A549 (cell line): ENCODE measurements at places on chromosomes 7 and 10.

DNA sequence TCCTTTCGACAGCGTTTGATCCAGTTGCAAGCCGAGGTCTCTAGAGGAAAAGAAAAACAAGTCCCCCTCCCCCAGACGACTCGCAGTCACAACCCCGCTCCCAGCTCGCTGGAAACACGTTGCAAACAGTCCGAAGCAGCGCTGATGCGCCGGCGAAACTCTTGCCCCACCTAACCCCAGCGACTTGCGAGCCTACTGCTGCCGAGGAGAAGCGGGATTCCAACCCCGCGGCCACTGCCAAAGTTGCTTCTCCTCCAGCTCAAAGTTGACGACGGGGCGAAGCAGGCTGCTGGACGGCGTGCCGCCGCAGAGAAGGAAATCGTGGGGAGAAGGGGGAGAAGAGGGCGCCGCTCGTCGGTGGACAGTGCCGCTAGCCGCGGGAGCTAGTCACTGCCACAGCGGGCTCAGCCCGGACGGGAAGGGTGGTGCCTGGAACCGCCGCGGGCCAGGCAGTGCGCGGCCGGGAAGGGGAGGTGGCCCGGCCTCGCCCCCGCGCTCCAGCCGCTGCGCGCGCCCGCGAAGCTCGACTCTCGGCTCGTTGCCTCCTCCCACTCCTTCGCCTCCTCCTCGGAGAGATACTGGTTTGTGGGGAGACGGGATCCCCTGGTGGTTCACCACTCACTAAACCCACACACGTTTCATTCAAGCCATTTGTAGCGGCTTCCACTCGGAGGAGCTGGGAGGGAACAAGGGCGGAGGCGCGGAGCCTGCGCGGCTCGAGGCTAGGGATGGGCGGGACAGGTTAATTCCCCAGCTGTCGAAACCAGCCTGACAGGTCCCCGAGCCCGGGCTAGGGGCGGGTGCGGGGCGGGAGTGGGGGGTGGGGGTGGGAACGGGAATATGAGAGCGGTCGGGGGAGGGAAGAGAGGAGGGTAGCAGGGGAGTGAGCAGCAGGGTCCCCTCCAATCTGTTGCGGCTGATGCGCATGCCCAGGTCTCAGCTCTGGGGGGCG, at the start of gene GPR37:
Gene GPR37 (minus strand): TSS at position 392 of the 952 bp plus-strand sequence. CDS start 816 bp downstream, outside the sequence.
- peak; percentile 68 for DNase-seq

DNA sequence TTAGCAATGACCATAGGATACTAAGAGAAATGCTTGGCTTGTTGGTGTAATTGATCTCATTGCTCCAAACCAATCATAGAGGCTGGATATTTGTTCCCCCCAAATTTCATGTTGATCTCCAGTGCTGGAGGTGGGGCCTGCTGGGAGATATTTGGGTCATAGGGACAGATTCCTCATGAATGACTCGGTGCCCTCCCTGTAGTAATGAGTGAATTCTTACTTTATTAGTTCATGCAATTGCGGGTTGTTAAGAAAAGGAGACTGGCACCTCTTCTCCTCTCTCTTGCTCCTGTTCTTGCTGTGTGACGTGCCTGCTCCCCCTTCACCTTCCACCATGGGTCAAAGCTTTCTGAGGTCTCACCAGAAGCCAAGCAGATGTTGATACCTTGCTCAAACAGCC, 630.1 kb downstream of the CALN1 start:
- no peak for DNase-seq

DNA sequence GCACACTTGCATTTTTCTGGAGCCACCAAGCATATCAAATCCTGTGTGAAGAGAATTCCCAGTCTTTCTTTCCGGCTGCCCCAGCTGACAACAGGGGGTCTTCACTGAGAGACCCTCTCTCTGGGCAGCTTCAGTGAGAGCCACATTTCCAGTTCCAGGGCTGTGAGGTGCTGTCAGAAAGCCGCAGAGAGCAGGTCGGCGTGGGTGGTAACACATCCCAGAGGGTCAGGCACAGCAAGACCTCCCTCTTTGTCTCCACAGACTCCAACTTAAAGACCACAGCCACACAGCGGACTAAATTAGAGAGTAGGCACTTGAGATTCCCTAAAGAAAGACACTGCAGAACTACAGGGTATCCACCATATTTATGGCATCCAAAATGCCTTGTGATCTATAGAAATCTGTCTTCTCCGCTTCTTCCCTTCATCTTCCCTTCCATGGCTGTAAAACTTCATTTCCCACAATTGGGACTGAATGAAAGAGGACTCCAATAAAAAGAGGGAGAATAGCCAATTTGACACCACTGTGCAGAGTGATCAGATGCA, 116.0 kb upstream of the C7orf33 start:
- DNase-seq: no peak

DNA sequence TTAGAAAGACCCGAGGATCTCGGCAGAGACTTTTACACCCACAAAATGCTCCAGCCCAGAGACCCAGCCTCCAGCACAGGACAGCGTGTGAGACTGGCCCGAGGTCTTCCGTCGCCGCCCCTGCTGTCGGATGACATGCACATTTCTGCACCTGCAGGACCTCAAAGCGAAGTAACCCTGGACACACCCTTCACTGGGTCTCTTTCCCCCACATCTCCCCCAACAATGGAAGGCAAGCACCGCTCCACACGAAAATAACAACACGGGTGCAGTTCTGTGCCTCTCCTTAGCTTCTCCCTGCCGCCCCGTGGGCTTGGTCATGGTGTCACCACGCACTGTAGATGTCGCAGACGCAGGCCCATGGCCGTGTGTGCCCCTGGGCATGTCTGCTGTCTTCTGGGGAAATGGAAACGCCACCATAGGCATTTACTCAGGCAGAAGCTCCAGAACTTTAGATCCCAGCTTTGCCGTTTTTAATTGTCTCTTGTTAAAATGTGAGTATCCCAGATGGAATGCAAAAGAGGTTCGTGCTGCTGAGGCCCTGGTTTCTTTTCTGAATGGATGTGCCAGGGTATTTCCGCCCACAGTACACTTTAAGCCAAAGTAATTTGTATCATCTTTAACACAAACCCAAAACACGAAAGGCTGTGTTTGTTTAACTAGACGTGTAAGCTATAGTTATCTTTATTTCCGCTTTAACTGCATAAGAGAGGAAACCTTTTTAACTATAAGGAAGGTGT, 237.9 kb downstream of the MGMT start:
- DNase-seq: no peak

GRCh38 chr7:102942181-102942866, 29.5 kb downstream of the LRRC17 start:
- no peak for DNase-seq

DNA sequence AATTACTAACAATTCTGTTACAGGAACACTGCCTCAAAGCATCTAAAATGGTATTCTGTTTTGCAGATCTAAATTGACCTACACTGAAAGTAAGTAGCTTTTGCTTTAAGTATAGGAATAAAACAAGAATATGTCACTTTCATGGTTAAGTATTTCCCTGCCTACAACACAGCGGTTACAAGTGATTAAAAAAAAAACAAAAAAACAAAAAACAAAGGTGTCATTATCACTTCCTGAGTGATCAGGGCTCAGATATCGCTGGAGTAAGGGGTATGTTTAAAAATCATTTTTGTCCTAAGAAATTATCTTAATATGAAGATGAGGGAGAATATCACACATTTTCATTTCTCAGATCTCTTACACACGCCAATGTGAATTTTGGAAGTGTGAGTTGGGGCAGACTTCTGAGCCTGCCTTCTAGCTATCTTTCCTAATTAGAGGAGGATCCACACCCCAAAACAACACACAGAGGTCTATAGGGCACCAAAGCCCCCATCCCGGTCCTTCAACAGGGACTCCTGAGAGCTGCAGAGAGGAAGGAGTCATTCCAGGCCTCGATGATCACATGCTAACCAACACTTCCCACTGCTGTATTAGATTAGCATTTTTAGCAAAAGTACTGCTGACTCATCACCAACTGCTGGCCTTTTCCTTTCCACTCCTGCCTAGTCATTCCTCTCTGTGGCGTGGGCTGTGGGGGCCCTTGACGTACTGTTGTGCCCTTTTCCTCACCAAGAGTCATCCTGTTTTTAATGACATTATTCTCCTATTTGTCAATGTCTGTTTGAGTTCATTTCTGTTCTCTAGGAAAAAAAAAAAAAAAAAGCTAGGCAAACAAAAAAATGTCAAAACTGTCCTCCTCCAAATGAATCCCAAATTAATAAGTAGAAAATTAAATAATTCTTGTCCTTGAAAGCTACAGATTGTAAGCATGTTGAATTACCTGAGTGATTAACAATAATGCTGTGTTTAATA, 31.2 kb downstream of the PRTFDC1 start:
- peak; percentile 62 for DNase-seq

DNA sequence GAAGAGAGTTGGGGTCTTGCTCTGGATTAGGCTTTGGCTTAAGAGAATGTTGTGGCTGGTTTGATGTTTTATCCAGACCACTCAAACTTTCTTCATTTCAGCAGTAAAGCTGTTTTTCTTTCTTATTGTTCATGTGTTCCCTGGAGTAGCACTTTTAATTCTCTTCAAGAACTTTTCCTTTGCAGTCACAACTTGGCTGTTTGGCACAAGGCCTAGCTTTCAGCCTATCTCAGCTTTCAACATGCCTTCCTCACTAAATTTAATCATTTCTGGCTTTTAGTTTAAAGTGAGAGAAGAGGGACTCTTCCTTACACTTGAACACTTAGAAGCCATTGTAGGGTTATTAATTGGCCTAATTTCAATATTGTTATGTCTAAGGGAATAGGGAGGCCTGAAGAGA, 18.1 kb downstream of the CCDC126 start:
- DNase-seq: no peak

DNA sequence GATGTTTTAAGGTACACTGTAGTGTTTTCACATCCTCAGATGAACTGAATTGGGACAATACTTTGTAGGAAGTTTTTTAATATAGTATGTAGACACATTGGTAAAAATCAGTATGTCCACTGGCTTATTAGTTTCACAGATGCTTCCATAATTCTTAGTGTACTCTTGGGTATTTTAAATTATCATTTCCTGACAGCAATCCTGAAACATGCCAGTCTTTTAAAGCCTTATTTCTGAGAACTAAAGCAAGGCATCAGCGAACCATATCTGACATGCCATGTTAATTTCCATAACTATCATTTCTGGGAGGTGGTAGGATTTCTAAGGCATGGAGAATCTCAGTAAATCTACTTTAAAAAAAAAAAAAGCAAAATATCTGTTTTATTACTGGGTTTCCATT, 266.4 kb downstream of the ADK start:
- DNase-seq: no peak

GRCh38 chr10:48594371-48594770, 10.5 kb downstream of the ARHGAP22 start:
- DNase-seq: no peak

DNA sequence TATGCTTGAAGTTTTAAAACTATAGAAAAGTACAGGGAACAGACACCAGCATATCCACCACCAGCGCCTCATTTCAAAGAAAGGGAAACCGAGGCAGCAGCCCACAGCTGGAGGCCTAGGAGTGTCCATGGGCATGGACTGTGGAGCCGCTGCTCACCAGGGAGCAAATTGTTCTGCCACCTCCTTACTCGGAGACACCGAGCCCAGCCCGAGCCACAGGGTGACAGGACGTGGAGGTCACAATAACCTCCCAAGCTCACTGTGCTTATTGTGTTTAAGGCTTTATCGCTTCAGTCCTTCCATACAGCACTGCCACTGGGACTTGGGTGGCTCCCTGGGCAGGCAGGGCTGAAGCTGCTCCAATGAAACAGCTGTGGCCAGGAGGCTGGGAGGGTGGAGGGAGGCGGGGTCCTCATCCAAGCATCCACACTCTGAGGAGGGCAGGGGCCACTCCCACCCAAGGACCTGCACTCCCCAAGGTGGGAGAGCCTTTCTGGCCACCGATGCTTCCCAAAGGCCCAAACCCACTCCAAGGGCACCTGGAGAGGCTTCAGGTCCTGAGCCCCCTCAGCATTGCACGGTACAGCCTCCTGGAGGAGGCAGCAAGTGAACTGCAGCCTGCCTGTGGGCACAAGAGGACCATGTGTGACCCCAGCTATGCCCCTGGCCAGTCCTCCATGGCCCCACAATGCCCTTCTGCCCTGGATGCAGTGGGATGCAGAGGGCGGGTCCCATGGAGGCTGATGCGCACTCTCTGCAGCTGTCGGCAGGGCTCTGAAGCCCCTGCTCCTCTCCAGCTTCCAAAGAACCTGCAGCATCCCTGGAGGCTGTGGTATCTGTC, 38.7 kb upstream of the RET start:
- DNase-seq: no peak

DNA sequence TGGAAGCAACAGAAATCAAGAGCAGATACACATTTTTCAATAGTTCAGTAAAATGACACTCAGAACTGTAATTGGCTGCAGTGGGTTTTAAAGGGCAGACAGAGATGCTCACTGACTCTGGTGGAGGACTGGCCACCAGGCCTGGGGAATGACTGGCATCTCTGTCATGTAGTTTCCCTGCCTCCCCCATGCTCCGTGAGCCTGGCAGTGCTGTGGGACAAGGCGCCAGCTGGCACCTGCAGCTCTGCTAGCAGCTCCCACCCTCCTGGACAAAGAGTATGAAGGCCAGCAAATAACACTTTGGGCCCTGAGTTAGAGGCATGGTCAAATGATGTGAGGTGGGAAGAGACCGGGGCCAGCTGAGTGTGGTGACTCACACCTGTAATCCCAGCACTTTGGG, 15.0 kb downstream of the TSPAN33 start:
- no peak for DNase-seq

DNA sequence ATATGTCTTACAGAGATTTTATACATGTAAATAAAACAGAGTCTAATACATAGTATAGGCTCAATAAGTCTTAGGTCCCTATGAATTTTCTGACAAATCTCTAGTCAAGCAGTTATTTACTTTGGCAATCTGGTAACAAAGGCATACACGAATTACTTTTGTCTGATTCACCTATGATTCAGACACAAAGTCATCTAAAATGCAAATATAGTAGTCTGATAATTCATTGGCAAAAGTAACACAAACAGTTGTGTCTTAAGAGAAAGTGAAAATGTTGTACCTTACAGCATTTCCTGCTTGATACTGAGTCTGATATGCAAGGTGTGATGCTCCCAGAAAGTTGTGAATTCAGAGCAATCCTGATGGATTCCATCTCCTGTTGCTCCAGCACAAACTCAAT, 209.4 kb upstream of the PRSS1 start:
- peak; percentile 21 for DNase-seq

DNA sequence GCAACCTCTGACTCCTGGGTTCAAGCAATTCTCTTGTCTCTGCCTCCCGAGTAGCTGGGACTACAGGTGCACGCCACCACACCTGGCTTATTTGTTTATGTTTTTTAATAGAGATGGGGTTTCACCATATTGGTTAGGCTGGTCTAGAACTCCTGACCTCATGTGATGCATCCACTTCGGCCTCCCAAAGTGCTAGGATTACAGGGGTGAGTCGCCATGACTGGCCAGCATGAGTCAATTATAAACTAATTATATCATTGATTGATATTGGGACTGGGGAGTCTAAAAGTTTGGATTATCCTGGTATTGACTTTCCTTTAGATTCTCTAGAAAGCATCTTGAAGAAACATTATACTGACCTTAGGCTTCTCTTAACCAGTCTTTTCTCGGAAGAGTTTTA, 73.9 kb upstream of the CCNY start:
- DNase-seq: no peak

DNA sequence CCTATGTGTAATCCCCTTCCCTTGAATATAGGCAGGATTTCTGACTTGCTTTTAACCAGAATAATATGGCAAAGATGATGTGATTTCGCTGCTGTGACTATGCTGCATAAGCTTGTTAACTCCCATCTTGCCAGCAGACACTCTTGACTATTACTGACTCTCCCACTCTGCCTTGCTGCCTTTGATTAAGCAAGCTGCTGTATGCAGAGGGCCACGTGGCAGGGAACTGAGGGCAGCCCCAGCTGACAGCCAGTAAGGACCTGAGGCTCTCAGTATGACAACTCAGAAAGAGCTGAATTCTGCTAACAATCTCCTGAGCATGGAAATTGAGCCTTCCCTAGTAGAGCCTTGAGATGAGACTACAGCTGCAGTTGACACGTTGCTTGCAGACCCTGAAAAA, 279.4 kb upstream of the CACNA2D1 start:
- no peak for DNase-seq

GRCh38 chr7:110522761-110523200, 568.1 kb upstream of the LRRN3 start:
- peak; percentile 99 for DNase-seq
